Activated naive CD4-positive, alpha-beta T cell (primary cell): ENCODE measurements at places on chromosomes 3 and 15.

DNA sequence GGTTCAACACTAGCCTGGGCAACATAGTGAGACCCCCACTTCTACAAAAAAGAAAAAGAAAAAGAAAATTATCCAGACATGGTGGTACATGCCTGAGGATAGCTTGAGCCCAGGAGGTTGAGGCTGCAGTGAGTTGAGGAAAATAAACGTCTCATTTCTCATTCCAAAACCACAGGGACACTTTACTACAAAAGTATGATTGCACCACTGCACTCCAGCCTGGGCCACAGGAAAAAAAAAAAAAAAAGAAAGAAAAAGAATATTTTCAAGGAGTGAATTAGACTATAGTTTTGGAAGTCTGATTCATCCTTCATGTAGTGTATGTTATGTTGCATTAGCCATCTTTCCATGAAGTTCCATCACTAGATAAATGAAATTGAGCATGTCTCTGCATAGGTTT, 149.5 kb upstream of the THBS1 start:
- no peak for DNase-seq

- DNase-seq = no peak
These were observed 45.6 kb downstream of the CDAN1 start for GRCh38 chr15:42691308-42691707.

DNA sequence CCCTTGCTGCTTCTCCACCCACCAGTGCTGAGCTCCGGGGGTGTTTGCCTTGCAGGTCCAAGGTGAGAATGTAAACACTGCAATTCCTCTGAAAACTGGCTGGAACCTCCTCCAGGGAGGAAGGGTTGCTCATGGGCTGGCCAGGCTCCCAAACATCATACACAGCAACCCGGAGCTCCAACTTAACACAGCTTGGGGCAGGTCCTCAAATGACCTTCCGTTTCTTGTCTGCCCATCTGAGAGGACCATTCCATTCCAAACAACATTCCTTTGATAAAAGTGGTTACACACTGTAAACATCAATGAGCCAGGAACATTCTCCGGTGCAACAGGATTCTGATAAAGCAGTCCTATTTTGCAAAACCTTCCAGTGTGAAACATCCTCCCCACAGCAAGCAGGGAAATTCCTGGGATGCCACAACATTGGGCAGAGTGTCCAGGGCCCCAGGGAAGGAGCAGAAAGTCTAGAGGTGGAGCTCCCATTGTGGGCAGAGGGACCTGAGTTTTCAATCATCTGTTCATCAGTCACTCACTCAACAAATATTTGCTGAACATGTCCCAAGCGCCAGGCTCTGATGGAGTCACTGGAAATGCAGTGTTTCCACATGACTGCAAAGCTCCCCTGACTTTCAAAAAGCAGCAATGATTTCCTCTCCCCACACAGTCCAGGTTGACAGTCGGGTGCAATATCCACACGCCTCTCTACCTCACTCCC, 7.3 kb upstream of the HEG1 start:
- no peak for DNase-seq

- no peak for DNase-seq
These were observed 10.0 kb upstream of the TOP2B start for GRCh38 chr3:25674670-25675069.

DNA sequence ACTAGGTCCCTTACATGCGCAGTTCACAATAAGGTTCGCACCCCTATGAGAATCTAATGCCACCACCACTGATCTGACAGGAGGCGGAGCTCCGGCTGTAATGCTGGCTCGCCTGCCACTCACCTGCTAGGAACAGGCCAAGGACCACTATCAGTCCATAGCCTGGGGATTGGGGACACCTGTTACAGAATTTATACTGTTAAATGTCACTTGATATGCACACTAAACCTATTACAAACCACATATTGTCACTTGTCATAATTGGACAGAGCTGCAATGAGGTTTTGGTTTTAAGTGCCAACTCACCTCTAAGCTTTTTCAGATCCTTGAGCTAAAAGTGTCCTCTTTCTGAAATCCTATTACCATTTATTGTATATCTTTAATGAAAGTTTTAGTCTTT, 507.9 kb upstream of the TPRG1 start:
- no peak for DNase-seq

- no peak for DNase-seq
These were observed 65.1 kb downstream of the NEK11 start for GRCh38 chr3:131091768-131092167.

GRCh38 chr15:50140098-50140497, 21.1 kb upstream of the ATP8B4 start:
- DNase-seq = no peak

DNA sequence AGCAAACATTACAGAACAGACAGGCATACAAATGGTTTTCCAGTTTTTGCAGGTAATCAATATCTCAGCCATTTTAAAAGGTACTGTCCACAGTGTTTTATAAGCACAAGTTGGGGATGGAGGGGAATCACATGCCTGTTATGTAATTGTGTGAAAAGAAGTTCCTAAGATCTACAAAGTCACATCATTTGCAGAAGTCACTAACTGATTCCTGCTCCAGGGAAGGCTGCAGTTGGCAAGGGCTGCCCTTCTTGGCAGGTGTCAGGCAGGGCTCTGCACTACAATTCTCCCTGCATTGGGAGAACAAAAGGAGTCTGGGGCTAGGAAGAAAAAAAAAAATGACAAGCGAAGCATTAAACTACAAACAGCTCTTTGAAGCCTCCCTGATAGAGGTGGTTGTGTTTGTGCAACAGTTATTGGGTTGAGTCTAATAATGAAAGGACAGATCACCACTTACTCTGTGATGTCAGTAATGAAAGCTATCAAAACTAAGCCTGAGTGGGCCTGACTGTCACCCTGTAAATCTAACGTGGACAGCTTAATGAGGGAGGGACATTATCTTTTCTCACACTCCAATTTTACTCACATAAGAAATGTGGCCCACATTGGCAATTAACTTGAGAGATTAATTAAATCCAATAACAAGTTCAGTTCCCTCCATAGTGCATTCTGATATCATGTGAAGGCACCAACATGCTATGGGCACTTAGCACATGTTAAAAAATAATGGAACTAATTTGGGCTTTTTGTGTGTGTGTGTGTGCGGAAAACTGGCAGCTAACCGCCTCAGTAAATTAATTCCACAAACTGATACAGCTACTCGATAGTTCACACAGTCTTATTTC, 242.9 kb downstream of the FHIT start:
- no peak for DNase-seq

GRCh38 chr3:178465260-178466180, 70.7 kb upstream of the KCNMB2 start:
- no peak for DNase-seq

- no peak for DNase-seq
These were observed 192.4 kb downstream of the SQOR start for GRCh38 chr15:45827275-45827674.
